ENCODE measurements at places on chromosomes 11 and 22.
A peak's percentile ranks its signal among the peaks of the same experiment; 100 is the strongest.

DNA sequence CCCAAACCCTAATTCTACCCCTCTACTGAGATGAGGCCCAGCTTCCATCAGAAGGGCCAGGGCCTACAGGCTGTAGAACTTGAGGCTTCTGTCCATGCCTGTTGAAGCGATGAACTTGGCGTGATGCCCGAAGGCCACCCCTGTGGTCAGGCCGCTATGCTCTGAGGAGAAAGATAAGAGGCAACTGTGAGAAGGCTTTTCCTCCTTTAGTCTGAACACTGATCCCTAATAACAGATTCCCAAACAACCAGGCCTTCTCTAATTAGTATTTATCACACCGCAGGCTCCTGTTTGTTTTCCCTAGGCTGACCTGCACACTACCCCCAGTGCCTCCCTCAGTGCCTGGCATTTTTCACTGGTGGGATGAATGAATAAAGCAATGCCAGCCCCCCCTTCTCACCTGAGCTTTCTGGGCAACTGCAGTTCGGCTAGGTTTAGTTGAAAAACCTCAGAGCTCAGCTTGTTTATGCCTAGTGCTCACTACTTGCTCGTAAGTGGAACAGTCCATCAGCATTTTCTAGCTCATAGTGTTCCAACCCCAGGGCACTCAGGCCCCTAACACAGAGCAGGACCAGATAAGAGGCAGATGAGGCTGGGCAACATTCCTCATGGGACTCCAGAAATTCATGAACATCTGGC is 15.2 kb downstream of the PRPF19 start:
- DNase-seq, result no peak

GRCh38 chr22:28341001-28341400 is 338.6 kb downstream of the TTC28 start:
- DNase-seq, result no peak

GRCh38 chr11:112410325-112410724 is 149.7 kb upstream of the PLET1 start:
- no peak for DNase-seq

DNA sequence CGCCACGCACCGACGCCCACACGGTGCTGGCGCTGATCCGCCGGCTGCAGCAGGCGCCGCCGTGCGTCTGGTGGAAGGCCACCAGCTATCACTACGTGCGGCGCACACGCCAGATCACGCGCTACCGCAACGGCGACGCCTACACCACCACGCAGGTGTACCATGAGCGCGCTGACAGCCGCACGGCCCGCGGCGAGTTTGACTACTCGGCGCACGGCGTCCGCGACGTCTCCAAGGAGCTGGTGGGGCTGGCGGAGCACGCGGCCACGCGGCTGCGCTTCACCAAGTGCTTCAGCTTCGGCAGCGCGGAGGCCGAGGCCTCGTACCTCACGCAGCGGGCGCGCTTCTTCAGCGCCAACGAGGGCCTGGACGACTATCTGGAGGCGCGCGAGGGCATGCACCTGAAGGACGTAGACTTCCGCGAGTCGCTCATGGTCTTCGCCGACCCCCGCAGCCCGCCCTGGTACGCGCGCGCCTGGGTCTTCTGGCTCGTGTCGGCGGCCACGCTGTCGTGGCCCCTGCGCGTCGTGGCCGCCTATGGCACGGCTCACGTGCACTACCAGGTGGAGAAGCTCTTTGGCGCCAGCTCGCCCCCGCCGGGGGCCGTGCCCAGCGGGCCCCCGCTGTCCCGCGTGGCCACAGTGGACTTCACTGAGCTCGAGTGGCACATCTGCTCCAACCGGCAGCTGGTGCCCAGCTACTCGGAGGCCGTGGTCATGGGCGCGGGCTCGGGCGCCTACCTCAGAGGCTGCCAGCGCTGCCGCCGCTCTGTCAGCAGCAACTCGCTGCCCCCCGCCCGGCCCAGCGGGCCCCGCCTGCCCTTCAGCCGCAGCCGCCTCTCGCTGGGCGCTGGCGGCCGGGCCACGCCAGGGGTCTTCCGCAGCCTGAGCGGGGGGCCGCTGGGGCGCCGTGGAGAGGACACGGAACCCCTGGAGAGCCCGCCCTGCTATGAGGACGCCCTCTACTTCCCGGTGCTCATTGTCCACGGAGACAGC is 3.2 kb downstream of the TMEM151A start:
- no peak for DNase-seq

GRCh38 chr11:96306933-96307775 is 35.8 kb downstream of the MAML2 start:
- no peak for DNase-seq

GRCh38 chr11:116825854-116826750 is 3.0 kb upstream of the APOA4 start:
- DNase-seq, result no peak

DNA sequence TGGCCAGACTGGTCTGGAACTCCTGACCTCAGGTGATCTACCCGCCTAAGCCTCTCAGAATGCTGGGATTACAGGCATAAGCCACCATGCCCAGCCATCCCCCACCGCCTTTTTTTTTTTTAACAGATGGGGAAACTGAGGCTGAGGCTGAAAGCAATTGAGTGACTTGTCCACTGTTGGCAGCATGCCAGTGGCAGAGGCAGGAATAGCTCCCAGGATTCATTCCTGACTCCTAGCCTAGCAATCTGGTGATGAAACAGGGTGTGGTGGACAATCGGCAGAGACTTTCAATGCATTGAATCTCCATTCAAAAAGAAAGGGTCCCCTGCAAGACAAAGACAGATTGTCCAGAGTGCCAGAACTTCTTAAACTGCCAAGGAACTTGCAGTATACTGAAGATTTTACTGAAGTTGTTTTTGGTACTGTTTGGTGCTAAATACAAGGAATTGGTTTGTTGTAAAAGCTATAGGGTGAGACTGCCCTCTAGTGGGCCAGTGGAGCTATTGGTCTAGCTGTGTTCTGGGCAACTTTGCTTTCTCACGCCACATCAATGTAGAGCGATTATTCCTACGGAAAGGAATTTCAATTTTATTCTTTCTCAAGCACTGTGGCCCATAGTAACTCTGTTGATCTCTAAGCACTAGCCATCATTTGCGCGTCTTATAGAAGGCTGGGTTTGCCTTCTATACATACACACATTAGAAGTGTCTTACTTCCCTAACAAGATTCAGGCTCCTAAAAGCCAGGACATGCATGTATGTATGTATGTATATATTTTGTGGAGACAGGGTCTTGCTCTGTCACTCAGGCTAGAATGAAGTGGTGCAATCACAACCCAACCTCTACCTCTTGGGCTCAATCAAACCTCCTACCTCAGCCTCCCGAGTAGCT is 21.0 kb downstream of the C22orf31 start:
- DNase-seq, result peak; percentile 33

DNA sequence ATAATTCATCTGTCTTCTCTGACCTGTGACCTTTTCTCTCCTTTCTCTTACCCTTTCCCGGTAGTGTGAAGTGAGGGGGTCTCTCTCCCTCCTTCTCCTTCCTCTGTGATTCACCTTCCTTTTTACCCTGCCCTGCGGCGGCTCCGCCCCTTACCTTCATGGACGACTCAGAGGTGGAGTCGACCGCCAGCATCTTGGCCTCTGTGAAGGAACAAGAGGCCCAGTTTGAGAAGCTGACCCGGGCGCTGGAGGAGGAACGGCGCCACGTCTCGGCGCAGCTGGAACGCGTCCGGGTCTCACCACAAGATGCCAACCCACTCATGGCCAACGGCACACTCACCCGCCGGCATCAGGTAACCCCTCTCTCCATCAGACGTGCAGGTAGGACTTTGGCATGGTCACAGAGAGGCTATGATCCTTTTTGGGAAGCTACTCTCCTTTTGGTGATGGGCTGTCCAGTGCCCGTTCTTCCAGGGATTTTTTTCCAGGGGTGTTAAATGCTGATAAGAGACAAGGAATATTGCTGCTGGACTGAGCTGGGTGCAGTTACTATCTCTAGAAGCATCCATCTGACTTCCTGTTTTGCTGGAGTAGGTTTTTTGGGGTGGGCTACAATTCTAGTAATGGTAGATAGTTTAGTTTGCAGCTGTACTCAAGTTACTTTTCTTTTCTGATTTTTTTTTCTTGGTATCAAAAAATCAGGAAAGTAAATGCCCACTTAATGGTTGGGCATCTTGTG is 29.9 kb downstream of the CTNND1 start:
- no peak for DNase-seq

DNA sequence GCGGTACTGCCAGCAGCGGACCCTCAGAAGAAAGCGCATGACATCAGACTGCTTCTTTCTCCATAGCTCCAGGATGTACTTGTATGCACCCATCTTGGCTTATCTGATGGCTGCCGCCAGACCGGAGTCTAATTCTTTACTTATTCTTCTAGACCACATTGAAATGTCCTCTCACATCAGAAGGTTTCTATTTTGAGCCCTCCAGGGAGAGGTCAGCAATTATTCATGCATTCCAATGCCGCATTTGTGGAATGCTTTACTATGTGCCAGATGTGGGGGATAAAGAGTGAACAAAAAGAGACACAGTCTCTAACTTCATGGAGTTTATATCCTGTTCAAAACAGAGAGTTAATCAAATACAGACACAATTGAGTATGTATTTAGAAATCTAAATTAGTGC is 230.1 kb downstream of the MIAT start:
- DNase-seq, result no peak

DNA sequence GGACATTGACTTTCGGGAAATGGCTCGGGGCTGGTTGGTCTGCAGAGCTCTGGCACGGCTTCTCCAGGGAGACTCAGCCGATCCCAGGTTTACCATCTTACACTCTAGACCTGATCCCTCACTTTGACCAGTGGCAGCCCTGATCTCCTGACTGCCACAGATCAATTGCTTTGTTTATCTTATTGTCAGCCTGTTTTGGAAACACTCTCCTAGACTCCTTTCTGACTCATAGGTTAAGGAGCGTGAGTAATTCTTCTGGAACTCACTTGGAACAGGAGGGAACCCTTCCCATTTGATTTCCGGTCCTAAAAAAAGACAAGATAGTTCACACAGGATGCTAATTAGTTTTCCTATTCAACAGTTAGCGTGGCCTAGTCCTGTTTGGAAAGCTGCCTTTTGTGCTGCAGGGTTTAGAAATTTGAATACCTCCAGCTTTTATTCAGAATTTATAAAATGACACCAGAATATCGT is 16.0 kb upstream of the BMAL1 start:
- no peak for DNase-seq

GRCh38 chr11:112459001-112459400 is 198.3 kb upstream of the PLET1 start:
- no peak for DNase-seq

- no peak for DNase-seq
Observed at GRCh38 chr11:72826191-72826941, 12.2 kb downstream of the ATG16L2 start.

- no peak for DNase-seq
Observed at GRCh38 chr22:24117942-24118341, 63.3 kb upstream of the SUSD2 start.

DNA sequence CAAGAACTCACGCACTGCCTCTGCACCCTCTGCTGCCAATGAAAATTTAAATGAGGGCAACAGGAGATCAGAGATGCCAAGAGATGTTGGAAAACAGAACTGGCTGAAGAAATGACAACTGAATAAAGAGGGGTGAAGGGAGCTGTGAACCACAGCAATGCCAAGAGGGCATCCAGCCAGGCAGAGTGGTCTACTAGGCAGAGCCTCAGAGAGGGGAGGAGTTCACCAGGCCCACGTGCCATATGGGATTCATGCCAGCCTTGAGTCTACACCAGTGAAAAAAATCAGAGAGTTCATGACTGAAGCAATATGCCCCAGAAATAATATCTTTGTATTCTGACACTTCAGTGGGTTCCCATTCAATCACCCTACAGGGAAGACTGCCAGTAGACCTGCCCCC is 4.4 kb downstream of the APOL2 start:
- no peak for DNase-seq

DNA sequence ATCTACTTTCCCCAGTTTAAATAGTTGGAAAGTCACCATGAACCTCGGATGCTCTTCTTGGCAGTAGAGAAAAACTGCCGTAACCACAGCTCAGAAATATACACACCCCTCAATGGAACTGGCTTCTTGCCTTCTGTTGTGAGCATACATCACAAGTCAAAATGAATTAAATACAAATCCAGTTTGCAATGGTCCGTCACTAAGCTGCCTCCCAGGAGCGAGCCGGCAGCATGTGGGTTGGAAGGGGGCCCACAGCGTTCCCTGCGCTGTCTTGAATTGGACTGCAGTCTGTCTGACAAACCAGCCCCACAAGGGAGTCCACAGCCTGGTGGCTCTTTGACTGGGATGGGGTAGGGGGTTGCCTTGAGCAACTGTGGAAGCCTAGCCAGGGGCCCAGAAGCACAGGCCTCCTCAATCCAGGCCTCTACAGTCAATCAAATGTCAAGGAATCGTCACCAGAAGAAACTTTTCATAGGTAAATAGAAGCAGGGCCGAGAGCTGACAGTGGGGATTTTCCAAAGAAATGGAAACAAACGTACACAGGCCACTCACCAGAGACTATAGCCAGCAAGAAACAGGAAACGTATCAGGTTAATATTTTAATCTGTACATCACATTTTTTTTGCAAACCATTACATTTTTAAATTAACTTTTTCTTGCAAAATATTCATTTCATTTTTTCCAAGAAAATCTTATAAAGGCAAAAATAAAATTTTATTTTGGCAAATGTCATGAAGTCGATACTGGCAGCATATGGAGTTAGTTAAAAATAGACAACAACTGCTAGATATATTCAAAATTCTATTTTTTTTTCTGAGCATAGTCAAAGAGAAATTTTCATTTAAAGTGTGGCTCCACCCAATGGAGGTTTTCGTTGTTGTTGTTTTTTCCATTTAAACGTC is 38.5 kb downstream of the C11orf58 start:
- no peak for DNase-seq

DNA sequence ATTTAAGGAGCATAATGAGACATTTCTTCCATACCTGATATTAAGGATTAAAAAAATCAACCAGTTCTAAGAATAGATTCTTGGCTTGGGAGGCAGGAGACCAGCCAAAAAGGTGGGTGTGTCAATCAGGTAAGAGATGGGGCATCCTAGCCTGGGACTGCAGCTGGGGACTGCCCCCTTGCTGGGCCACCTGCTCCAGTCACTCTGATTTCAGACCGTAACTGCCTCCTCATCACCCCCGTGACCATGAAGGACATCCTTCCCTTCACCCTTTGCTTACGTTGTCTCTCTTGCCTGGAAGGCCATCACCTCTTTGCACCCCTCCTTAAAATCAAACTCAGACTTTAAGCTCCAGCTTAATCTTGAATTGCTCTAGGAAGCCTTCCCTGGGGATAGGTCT is 17.9 kb downstream of the PTPN5 start:
- no peak for DNase-seq

DNA sequence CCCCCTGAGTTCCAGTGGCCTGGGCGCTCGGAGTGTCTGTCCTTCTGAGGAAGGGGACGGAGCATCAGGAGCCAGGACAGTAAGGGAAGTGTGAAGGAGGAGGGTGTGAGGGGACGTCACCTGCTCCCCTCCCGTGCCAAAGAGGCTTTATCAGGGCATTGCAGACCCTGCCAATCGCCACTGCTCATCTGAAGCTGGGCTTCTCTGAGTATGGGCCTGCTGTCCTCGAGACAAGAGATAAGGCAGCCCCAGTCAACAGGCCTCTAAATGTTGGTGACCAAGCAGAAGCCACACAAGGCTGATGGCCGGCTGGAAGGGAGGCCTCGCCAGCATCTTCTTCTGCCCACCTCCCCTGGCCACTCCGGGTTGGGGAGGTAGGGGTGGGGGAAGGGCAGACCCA is 29.8 kb downstream of the LIF start:
- DNase-seq, result no peak
